ENCODE measurements at places on chromosomes 16 and 17.

DNA sequence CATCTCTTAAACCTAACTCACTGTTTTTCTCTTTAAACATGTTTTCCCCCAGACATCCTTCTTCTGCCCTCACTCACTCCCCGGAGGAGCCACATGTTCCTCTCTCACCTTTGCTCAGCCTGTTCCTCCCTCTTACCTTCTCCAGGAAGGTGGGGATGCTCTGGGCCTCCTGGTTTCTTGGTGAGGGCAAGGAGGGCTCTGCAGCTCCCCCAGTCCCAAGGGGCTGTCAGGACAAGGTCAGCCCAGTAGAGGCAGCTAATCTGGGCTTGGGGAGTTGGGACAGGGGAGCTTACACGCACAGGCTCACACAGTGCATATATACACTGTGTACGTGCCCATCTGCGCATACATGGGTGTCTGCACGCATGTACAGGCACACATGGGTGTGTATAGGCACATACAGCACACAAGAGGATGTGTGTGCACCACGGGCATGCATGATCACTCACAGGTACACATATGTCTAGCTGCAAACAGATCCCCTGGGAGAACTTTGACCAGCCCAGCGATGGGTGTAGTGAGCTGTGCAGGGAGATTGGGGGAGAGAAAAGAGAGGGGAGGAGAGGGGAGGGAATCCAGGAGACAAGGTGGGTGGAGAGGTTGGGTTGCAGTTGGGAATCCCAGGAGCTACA lies 28.6 kb upstream of the SPNS3 start:
- no peak for DNase-seq

GRCh38 chr17:73546770-73547536 lies 97.3 kb downstream of the SDK2 start:
- DNase-seq: no peak

- no peak for DNase-seq
Measured at GRCh38 chr16:61237884-61238485, 798.3 kb downstream of the CDH8 start.

GRCh38 chr17:77852731-77853130 lies 105.8 kb upstream of the TNRC6C start:
- no peak for DNase-seq

DNA sequence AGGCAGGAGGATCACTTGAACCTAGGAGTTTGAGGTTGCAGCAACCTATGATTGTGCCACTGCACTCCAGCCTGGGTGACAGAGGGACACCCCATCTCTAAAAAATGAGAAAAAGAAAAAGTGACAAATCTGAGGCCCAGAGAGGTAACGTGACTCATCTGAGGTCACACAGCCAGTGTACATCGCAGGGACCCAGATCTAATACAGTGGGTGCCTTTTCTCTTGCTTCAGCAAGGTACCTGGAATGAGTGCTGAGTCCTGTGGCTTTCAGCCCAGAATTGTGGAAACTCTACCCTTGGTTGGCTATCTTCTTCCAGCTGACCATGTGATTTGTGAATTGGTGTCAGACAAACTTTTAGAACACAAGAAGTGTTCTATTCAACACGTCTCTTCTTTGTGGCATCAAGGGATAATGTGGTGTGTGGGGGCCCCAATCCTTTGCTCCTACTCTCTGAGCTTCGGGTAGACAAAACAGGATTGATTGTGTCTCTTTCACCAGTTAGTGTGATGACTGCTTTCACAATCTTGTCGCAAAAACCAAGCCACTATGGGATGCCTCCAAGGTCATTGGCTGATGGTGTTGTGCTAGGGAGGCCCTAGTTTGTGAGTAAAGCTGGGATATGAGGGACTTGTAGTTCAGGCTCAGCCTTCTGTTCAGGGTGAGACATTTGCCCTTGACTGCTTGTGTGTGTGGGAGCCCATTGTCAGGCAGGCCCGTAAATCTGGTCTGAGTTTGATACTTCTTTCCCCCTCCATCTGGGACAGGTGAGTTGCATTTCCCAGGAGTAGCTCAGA lies 71.0 kb downstream of the MSI2 start:
- no peak for DNase-seq

- no peak for DNase-seq
Measured at GRCh38 chr17:27621942-27622559, 8.9 kb upstream of the LGALS9 start.

DNA sequence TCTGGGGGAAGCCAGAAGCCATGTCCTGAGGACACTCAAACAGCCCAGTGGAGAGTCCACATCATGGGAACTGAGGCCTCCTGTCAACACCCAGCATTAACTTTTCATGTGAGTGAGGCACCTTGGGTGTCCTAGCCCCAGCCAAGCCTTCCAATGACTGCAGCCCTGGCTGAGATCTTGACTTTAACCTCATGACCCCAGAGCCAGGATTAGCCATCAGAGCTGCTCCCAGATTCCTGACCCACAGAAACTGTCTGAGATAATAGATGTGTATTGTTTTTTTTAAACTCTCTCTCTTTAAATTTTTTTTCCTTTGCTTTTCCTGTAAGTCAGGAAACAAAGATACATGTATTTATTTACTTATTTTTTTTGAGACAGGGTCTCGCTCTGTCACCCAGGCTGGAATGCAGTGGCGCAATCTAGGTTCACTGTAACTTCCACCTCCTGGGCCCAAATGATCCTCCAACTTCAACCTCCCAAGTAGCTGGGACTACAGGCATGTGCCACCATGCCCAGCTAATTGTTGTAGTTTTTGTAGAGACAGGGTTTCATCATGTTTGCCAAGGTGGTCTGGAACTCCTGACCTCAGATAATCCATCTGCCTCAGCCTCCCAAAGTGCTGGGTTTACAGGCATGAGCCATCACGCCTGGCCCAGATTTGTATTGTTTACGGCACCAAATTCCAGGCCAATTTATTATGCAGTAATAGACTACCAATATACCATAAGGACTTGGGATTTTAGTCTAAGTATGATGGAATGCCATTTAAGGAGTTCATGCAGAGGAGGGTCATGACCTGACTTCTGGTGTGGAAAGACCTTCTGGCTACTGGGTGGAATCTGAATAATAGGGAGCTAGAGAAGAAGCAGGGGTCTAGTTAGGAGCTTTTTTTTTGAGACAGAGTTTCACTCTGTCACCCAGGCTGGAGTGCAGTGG lies 14.0 kb upstream of the TMEM94 start:
- DNase-seq: no peak

Data from hindlimb muscle (tissue), 1 donor.